ENCODE measurements at places on chromosomes 16 and 17.

- peak; percentile 65 for DNase-seq
Observed at GRCh38 chr16:84599521-84600202, 18.2 kb downstream of the COTL1 start.

DNA sequence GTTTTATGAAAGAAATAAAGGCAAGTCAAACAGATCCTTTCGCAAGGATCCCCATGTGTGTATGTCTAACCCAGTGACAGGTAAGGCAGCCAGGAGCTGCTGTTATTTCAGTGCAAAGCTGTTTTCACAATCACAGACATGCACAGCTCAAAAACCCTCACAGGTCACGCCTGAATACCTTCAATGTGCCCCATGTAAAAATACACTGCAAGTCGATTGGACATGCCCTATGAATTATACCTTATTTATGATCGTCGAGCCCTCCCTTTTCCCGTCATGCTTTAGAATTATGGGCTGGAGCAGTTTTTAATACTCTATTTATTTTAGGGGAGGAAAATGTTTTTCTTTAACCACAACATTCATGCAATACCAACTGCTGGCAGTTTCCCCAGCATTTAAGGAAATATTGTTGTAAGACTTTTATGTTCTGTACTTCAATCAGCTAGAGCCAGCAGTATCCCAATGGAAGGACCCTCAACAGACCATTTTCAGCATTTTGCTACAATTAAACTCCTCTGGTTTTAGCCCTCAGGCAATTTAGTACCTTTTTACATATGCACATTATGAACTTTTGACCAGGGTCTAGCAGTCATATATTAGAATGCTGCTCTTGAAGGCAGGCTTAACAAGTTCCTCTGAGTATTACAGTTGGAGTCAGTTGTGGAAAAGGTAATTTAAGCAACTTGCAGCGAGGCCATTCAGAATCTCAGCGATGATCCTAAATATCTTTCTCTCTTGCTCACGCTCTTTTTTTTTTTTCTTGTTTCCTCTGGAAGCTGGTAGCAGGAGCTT, 362.2 kb downstream of the WWOX start:
- DNase-seq = no peak

DNA sequence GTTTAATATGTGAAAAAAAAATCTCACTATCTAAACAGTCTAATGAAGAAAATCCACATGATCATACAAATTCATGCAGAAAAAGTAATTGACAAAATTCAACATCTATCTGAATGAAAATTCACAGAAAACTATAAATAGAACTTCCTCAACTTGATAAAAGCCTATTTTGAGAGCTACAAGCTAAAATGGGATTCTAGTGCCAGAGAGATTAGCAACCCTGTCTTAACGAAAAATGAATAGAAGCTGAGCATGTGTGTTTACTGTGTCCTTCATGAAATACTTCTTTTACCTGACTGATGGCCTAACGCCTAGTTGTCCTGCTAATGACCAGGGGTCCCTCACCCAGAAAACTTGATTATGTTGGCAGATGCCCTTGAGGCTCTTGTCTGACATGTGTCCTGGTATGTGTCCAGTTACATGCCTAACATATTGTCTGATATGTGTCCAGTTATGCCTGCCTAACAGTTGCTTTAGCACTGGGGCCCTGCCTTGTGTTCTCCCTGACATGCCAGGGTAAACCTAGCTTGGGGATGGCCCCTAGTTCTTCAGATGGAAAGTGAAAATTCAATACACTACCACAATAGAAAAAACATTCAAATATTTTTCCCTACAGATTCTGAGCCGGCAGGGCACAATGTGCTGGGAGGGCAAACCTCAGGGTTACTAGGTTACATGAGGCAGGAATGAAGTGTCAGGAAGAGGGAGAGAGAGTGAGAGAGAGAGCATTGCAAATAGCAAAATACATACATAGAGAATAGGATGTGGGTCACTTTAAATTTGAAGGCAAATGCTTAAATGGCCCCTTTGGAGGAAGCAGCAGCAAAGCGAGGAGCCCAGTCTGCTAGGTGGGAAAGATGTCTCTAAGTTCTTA, 834.0 kb downstream of the CDH11 start:
- DNase-seq = no peak

DNA sequence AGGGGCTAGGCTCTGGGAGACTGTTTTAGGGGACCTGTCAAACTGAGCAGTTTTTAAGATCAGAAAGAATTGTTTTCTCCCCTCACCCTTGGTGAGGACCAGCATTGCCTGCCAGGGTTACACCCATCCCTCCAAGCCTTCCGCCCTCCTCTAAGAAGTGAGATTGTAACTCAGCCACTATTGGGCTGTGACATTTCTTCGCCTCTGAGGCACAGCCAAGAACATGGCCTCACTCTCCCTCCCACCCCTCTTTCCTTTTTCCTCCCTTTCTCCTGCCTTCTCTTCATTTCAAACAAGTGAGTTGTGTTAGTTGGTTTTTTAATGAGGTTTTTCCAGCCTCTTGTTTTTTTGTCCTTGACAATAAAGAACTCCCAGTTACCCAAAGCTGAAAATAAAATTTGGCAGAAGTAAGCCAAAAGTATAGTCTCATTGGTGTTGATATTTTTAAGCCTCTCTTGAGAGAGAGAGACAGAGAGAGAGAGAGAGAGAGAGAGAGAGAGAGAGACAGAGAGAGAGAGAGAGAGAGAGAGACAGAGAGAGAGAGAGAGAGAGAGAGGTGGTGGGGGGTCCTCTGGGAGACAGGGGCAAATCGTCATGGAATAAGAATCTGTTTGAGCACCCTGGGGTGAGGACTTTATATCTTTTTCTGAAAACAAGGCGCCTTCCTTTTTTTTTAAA, 77.2 kb upstream of the TBX2 start:
- DNase-seq = no peak
